Bronchial smooth muscle cell (primary cell): ENCODE measurements at places on chromosomes 7 and 10. TPM values are rescaled to one million over a fixed set of nuclear protein-coding genes. Genes with fewer than 3 reads are reported as not detected.

Gene PLXDC2
- total RNA-seq: 3.8 and 9.5 TPM in 2 replicates

Gene SFTPA2
- total RNA-seq: not detected in 2 replicates

Gene MYL7
- total RNA-seq: 0.47 TPM in 1 of 2 replicates, not detected in the other

Gene XRCC2
- 0.26 and 0.47 TPM in 2 replicates for total RNA-seq

Gene HOGA1
- total RNA-seq: 0.34 and 1.4 TPM in 2 replicates

Gene TUBAL3
- total RNA-seq: not detected in 2 replicates

Gene KRIT1
- 28.9 and 40.2 TPM in 2 replicates for total RNA-seq

Gene ZDHHC4
- total RNA-seq: 56.4 and 77.2 TPM in 2 replicates

Gene WNT16
- 0.09 and 0.32 TPM in 2 replicates for total RNA-seq

Gene CDC14C
- total RNA-seq: under 0.01 and 0.09 TPM in 2 replicates

Gene VSTM4
- 5.5 and 6.4 TPM in 2 replicates for total RNA-seq

Gene COL17A1
- 0.16 and 0.94 TPM in 2 replicates for total RNA-seq

Gene CYP2C18
- 0.09 TPM in 1 of 2 replicates, not detected in the other for total RNA-seq

Gene STAG3
- 0.32 and 0.69 TPM in 2 replicates for total RNA-seq

Gene HPS1
- total RNA-seq: 24.1 and 29.0 TPM in 2 replicates

Gene TMEM236
- total RNA-seq: under 0.01 TPM in 1 of 2 replicates, not detected in the other

Gene OPALIN
- total RNA-seq: not detected in 2 replicates

Gene AGR3
- total RNA-seq: not detected in 2 replicates

Gene AKR1D1
- not detected in 2 replicates for total RNA-seq

Gene AMZ1
- 0.32 and 0.43 TPM in 2 replicates for total RNA-seq

Gene AOC1
- not detected in 2 replicates for total RNA-seq

Gene UPK3BL2
- 0.86 and 2.5 TPM in 2 replicates for total RNA-seq

Gene AKR1C4
- not detected in 2 replicates for total RNA-seq

Gene EBLN1
- total RNA-seq: not detected in 2 replicates

Gene TACR2
- total RNA-seq: under 0.01 TPM in 1 of 2 replicates, not detected in the other

Gene SEMA3D
- total RNA-seq: 0.95 and 4.0 TPM in 2 replicates

Gene ITGB8
- total RNA-seq: 51.7 and 61.1 TPM in 2 replicates

Gene SCART1
- total RNA-seq: 3.7 and 4.7 TPM in 2 replicates
